Activated CD4-positive, CD25-positive, alpha-beta regulatory T cell (primary cell): ENCODE measurements at places on chromosomes 13 and 19.
A peak's percentile ranks its signal among the peaks of the same experiment; 100 is the strongest.

DNA sequence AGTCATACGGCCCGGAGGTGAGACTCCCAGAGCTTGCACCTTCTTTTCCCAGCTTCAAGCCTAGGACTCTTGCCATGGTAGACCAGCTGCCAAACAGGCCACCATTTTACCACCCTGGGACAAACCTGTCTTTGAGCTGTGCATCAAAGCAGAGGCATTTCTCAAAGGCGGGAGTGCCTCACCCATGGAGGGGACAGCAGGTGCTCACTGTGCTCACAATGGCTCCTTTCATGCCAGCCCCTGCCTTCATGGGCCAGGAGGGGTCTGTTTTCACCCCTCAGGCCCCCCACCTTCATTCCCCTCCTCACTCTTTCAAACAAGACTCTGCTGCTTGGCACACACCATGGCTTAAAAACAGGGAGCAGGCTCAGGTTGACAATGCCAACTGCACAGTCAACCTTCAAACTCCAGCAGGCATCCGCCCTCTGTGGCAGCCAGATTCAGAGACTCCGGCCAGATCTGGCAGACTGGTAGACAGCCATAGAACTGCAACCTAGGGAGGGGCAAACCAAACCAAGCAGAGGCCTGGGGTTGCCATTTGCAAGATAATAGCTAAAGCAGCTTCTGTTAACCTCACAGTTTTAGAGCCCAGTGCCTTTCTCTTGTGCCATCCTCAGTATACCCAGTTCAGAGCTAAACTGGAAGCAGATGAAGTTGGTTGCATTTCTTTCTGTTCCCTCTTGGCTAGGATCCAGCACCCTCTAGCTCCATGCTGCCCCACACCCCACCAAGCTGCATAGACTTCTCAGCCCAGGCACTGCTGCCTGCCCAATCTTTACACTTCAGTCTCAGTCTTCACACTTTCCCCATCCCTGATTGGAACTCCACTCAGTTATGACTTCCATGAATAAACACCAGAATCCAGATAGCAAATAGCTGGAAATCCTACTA lies 93.9 kb upstream of the SPATA13 start:
- DNase-seq = no peak

GRCh38 chr19:4495471-4495870 lies 22.8 kb downstream of the PLIN4 start:
- DNase-seq = no peak

DNA sequence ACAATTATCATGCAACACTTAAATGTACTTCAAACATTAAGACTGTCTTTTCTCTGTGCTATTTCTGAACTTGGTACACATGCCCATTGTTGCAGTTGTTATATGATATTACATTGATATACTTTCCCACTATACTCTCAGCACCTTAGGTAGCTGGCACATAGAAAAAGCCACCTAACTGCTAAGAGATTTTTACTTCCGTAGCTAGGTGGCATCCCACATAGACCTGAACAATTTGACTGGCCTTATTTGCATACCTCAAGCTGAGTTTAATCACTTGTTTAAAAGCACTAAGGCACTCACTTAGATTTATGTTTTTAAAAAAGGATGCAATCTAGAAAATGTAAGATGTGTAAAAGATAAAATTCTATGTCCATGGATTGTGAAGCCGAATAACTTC lies 194.2 kb downstream of the POU4F1 start:
- no peak for DNase-seq

DNA sequence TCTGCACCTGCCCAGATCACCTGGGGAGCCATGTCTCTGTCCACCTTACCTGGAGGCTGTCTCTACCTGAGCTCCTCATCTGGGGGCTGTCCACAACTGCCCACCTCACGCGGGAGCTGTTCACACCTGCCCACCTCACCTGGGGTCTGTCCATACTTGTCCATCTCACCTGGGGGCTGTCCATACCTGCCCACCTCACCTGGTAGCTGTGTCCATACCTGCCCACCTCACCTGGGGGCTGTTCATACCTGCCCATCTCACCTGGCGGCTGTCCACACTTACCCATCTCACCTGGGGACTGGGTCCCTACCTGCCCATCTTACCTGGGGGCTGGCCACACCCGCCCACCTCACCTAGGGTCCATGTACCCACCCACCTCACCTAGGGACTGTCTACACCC lies 10.0 kb upstream of the CPAMD8 start:
- no peak for DNase-seq

- DNase-seq = no peak
These were observed 39.4 kb downstream of the RFX2 start for GRCh38 chr19:6070720-6071485.

DNA sequence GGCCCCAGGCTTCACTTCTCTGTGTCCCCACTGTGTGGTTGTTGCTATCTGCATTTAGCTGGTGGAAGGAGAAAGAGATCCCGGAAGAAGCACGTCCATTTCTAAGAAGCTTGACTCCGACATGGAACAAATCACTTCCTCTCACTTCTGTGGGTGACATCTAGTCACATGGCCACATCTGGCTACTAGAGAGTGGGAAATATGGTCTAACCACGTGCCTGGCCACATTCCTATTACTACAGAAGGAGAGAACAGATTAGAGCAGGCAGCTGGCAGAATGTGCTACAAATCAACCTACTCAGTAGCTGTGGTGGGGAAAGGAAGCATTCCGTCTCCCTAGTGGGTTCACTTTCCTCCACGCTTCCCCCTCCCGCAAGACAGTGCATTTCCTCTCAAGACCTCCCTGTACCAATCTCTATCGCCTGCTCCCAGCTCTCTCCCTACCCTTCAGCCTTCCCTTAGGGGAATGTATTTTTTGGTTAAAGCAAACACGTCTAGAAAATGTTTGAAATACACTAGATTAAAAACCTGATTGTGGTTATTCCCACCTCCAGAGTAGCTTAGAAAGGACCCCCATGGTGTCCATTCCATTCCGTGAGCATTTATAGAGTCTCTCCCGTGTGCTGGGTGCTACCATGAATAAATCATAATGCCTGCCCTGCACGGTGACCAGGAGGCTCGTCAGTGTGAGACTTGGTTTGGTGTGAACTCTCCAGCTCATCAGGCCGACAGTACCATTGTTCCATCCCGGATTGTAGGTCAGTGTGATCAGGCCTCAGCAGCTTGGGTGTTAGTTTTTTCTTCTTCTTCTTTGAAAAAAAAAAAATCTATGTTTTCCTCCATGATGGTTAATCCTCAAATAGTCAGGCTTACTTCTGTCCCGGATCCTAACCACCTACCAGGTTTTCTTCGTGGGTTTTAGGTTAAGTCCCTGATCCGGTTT lies 8.0 kb upstream of the AMER2 start:
- no peak for DNase-seq

DNA sequence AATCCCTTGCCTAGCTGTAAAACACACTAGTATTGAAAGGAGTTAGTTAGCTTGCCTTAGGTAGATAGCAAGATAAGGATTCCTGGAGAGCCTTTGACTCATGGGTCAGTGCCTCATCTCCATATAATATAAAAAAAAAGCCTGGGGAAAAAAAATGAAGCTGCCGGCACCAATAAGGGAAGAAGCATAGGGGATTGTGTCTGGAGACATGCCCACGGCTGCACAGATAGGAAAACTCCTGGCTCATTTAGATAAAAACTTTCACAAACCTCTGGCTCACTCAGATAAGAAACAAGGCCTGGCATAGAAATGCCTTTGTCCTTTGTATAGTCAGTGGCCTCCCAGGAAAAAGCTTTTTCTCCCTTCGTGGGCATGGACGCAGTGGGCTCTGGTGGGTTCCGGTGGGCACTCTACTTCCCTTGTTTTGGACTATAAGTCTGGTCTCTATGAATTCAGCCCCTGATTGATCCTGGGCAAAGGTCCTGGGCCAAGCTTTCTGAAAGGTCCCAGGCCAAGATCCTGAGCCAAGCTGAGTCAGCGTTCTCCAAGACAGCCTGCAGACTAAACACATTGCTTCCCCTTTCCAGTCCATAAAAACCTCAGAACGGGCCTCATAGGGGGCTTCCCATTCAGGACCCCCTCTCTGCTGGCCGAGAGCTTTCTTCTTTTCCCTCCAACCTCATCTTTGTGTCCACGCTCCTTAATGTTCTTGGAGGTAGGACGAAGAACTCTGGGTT lies 4.9 kb upstream of the OR7A17 start:
- no peak for DNase-seq

GRCh38 chr13:26899202-26899601 lies 138.6 kb upstream of the GPR12 start:
- DNase-seq = no peak

- DNase-seq = no peak
These were observed 48.4 kb downstream of the WASF3 start for GRCh38 chr13:26605845-26606244.

DNA sequence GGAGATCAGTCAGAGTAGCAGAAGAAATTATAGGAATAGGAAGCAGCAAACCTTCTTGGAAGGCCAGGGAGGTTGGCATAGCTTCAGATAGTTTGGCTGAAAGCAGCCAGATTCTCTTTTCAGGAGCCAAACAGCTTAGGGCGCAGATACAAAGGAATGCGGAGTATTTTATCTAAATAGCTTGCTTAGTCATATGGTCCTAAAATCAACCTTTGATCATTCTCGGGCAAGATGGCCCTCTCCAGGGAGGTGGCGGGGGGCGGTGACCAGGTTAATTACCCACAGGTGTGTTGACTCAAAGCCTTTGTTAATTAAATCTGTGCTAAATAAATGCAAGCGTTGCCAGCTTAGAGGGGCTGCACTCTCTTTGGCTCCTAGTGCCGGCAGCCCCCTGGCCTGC lies 12.5 kb upstream of the NCR1 start:
- no peak for DNase-seq

DNA sequence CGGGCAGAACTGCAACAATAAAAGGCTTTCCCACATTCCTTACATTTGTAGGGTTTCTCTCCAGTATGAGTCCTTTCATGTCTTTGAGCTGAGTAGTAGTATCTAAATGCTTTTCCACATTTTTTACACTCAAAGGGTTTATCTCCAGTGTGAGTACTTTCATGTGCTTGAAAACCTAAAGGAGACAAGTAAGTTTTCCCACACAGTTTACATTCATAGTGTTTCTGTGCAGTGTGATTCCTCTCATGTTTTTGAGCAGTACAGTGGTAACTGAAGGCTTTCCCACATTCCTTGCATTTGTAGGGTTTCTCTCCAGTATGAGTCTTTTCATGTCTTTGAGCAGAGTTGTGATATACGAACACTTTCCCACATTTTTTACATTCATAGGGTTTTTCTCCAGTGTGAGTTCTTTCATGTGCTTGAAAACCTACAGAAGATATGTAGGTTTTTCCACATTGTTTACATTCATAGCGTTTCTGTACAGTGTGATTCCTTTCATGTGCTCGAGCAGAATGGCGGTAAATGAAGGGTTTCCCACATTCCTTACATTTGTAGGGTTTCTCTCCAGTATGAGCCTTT lies 47.0 kb downstream of the ZNF44 start:
- no peak for DNase-seq

GRCh38 chr13:21202767-21203531 lies 26.5 kb downstream of the MRPL57 start:
- no peak for DNase-seq

GRCh38 chr13:27174766-27175455 lies 3.3 kb upstream of the USP12 start:
- DNase-seq = no peak

- peak; percentile 2 for DNase-seq
These were observed 79.9 kb upstream of the GSX1 start for GRCh38 chr13:27712421-27712820.

DNA sequence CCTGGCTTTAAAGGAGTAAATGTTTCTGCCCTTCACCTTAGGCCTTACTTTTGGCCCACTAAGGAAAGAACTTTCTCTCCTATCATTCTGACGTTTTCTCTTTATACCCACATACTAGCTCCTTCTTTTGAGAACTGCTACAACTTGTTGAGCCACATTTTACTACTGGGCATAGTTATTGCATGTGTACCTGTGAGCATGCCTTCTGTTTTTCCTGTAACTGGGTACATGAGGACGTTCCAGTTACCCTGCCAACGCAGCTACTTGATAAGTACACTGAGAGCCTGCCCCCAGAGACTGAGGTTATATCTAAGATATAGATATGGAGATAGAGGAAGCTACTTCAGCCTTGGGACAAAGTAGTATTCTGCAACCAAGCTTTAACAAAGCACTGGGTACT lies 3.5 kb downstream of the CCDC169 start:
- no peak for DNase-seq

- no peak for DNase-seq
These were observed 1550.9 kb downstream of the PCDH9 start for GRCh38 chr13:65679240-65679639.

GRCh38 chr13:67075239-67075638 lies 154.9 kb downstream of the PCDH9 start:
- DNase-seq = no peak

- no peak for DNase-seq
These were observed 258.7 kb upstream of the GPC6 start for GRCh38 chr13:92967923-92968322.

GRCh38 chr19:32997716-32998355 lies 25.8 kb downstream of the FAAP24 start:
- DNase-seq = no peak

- DNase-seq = no peak
These were observed 614 bp upstream of the PNMA8A start for GRCh38 chr19:46471811-46472543.

- DNase-seq = no peak
These were observed 192.6 kb downstream of the PCDH17 start for GRCh38 chr13:57824121-57824520.

GRCh38 chr19:45075301-45076028 lies 813 bp downstream of the ZNF296 start:
- DNase-seq = peak; percentile 20

DNA sequence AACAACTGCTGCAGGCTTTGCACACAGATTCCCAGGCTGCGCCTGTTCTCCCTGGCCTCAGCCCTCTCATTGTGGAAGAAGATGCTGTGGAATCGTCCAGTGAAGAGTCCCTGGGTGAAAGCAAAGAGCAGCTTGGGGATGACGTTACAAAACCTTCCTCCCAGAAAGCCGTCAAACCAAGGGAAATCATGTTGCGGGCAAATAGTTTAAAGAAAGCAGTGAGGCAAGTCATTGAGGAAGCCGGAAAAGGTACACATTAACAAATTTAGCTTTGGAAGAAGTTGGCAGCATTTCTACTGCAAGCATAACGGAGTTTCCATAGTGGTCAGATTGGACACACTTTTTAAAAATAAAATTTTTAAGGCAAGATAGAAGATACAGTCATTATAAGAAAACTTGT lies 82.9 kb upstream of the AKAP11 start:
- no peak for DNase-seq

GRCh38 chr19:10126213-10126639 lies 6.5 kb upstream of the EIF3G start:
- DNase-seq = no peak

- no peak for DNase-seq
These were observed at the start of gene LILRB2 for GRCh38 chr19:54281007-54281728. Gene LILRB2, minus strand, starts transcription at chr19:54281110. Its CDS starts 614 bp downstream, at chr19:54280496.

GRCh38 chr19:58500242-58500641 lies 11.6 kb downstream of the SLC27A5 start:
- DNase-seq = no peak

- DNase-seq = no peak
These were observed 142.5 kb downstream of the LACC1 start for GRCh38 chr13:44022196-44022595.

DNA sequence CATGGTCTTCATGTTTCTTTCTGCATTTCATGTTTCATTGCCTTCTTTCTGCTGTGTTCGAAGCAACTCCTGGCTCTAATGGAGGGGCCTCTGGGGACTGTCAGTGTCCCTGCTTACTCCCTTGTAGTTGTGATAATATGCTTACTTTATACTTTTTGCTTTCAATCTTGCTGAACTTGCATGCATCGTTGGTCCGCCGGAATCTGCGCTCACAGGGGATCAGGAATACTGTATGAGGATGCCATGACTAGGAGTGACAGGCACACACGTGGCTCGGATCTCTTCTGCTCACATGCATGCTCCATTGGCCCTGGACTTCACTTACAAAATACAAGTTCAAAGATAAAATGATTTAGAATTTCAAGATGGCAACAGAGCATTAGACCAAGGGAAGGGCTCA lies 108.8 kb downstream of the SIPA1L3 start:
- DNase-seq = no peak
